ENCODE measurements at places on chromosomes 2 and 18. TPM values are rescaled to one million over a fixed set of nuclear protein-coding genes. Genes with fewer than 3 reads are reported as not detected.

Gene SLC30A3
- total RNA-seq: 0.46 TPM

Gene MTLN
- 80.2 TPM for total RNA-seq

DNA sequence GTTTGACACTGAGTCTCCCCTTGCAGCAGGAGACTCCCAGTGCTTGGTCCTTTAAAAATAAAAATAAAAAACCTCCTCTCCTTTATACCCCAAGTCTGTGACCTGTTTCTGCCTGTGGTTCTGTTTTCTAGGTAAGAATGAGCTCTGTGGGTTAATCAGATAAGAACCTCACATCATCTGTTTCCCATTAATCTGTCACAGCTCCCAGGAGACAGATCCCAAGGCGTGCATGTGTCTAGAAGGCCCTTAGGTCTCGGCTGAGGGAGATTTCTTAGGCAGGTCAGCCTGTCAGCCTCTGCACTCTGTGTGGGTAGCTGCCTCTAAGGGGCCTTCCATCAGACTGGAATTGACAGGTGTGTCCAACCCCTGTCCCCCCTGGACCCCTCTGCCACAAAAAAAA, 80.7 kb downstream of the FHOD3 start:
- no peak for DNase-seq

GRCh38 chr2:99656994-99657393, 167.2 kb upstream of the REV1 start:
- DNase-seq: no peak
